ENCODE measurements at places on chromosomes 11 and 22.

DNA sequence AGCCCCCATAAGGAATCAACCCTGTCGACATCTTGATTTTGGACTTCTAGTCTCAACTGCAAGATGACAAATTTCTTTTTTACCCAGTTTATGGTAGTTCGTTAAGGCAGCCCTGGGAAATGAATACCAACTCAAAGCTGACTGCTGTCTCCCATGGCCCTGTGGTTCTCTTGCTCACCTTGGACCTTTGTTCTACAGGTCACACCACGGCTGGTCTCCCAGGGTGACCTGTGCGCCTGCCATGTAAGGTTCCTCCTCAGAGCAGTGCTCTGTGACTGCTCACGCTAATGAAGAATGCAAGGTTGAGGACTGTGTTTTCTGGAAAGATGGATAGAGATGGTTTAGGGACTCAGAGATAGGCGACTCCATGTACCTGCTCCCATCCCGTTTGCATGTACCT, 68.2 kb downstream of the ZNRF3 start:
- DNase-seq: no peak

- DNase-seq: no peak
Observed at GRCh38 chr11:86919557-86920210, 35.5 kb downstream of the FZD4 start.

GRCh38 chr11:70029115-70029860, 48.8 kb upstream of the ANO1 start:
- no peak for DNase-seq

- no peak for DNase-seq
Observed at GRCh38 chr22:32854351-32854804, 52.9 kb downstream of the TIMP3 start.

- DNase-seq: no peak
Observed at GRCh38 chr22:44045145-44045544, 21.0 kb downstream of the PARVB start.

DNA sequence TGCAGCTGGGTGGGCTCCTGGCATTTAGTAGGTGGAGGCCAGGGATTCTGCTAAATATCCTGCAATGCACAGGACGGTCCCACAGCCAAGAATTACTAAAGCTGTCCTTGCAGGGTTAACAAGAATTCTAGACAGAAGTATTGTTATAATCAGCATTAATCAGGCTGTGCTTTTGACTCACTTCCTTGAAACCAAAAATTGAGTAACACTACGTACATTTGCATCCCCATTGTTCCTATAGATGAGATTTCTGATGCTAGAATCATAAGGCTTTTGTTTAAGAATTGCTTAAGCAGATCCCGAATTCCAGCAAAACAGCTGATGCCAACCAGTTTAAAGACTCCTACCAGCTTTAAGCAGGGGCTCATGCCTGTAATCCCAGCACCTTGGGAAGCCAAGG, 11.4 kb downstream of the SLC6A5 start:
- no peak for DNase-seq

GRCh38 chr11:32033491-32033890, 57.4 kb upstream of the RCN1 start:
- no peak for DNase-seq

- no peak for DNase-seq
Observed at GRCh38 chr22:28120691-28121592, 201.9 kb upstream of the PITPNB start.

DNA sequence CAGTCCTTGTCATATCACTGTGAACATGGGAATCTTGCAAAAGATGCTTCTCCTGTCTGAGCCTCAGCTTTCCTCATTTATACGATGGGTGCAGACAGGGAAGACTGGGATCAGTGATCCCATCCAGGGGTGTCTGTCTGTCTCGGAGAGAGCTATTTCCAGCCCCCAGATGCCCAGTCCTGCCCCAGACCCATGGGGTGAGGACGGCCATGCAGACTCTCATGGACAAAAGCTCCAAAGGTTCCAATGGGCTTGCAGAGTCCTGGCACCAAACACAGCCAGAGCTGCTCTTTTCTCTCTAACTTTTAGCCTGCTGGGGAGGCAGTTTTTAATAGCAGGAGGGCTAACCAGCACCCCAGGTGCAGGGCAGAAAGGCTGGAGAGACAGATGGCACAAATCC, 5.2 kb downstream of the SCUBE1 start:
- no peak for DNase-seq

- no peak for DNase-seq
Observed at GRCh38 chr11:127888386-127888785, 699.0 kb downstream of the ETS1 start.

DNA sequence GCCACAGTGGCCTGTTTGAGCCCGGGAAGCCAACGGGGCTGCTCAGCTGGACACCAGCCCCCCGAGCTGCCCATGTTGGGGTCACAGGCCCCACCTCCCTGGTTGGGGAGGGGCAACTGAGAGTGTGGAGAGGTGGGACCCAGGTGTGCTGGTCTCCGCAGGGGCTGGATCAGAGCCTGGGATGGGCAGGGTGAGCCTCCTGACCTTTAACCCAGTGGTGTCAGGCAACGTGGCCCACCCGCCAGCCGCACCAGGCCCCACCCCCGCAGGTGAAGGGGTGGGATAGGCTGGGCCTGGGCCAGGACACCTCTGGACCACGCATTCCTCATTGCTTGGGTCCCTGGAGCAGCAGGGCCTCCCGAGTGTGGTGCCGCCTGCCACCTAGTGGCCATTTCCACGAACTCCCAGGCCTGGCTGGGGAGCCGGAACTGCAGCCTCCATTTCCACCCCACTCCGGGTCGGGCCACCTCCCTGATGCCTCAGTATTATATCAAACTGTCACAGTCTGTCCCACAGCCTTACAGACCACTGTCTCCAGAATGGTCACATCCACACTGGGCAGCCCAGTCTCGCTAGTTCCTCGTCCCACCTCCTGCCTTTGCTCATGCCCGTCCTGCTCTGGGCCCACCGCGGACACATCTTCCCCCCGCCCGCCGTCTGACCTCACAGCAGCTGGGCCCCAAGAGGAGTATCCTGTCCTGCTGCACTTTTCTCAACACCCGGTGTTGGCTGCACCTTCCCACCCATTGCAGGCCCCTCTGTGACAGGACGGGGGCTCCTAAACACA, 13.3 kb upstream of the PPP6R3 start:
- DNase-seq: peak; percentile 63

DNA sequence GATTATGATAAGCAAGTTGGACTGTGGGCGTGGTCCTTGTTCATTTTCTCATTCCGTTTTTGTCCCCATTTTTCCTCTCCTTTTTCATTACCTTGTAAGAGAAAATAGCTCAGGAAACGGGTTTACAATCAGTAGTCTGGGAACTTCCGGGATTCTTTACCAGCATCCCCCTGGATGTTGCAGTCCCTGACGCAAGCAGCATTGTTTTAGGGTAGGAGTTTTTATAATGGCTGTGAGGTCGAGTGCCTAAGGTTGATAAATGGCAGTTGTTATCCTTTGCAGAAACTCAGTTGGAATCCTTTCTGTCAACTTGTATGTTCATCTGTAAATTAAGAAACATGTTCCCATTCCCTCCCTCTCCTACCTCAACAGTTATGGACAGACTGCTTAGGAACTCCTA, 68.3 kb downstream of the ARHGEF12 start:
- DNase-seq: no peak

DNA sequence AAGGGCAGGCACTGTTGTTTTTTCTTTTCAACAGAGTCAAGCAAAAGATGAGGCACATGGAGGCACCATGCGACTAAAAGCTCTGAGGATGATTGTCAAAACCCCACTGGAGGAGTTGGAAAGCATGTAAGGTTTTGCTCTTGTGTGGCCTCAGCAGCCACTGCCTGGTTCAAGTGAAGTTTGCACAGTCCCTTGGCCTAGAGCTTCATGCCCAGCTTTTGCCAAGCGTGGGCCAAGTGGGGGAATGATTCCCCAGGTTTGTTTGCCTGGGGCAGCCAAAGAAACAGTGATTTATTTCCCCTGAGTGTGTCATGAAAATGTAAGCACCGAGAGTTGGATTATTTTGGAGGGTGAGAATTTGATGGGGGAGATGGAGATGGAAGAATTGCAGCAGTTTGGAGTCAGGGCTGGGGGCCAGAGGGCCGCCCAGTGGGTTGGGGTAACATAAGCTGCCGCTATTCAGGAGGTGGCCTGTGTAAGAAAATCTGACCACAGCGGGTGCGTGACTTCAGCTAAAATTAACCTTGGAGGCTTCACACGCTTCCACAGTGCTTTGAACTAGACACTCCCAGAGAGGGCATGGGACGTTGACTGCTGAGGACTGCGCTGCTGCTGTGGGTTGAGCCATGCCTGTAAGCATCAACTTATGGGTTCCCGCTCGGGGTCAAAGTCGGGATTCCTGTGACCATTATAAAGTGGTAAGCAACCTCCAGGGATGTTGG, 100.7 kb downstream of the NAV2 start:
- no peak for DNase-seq

GRCh38 chr11:12518606-12519385, 141.4 kb downstream of the PARVA start:
- DNase-seq: no peak

GRCh38 chr11:70407121-70407520, 8.8 kb downstream of the CTTN start:
- DNase-seq: no peak

GRCh38 chr22:19632668-19633148, 81.6 kb upstream of the SEPTIN5 start:
- DNase-seq: no peak

DNA sequence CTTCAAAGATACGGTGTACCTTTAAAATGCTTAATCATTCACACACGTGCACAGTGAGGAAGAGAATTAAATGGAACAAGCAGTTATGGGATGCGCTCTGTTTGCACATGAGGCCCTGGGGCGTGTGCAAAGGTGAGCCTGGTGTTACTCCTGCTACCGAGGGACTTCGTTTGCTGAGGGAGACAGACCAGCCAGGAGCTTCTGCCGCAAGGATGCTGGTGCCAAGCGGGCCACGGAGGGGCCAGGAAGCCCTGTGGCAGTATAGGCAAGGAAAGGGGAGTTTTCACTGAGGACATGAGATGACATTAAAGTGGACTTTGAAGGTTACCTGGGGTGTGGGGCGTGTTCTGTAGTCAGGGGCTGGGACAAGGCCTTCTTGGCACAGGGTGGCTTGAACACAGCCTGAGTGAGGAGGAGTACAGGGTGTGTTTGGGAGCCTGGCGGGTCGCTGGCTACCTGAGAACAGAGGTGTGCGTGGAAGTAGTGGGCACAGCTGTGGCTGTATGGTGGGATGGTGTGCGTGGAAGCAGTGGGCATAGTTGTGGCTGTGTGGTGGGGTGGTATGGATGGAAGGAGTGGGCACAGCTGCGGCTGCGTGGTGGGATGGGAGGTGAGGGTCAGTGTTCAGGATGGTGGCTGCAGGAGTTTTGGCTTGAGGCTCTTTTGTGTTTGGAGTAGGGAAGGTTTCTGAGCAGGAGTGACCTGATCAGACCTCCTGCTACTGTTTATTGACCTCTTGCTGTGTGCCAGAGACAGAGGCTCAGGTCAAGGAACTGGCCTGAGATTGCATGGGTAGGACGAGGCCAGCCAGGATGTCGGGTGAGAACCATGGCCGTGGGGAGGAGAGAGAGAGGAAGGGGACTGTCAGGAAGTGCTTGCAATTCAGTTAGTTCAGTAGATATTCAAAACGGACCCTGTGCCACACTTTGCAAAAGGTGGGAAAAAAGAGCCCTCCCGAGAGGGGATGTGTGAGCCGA, 13.7 kb downstream of the TBC1D22A start:
- no peak for DNase-seq

- DNase-seq: no peak
Observed at GRCh38 chr11:28539239-28540030, 431.2 kb downstream of the METTL15 start.

DNA sequence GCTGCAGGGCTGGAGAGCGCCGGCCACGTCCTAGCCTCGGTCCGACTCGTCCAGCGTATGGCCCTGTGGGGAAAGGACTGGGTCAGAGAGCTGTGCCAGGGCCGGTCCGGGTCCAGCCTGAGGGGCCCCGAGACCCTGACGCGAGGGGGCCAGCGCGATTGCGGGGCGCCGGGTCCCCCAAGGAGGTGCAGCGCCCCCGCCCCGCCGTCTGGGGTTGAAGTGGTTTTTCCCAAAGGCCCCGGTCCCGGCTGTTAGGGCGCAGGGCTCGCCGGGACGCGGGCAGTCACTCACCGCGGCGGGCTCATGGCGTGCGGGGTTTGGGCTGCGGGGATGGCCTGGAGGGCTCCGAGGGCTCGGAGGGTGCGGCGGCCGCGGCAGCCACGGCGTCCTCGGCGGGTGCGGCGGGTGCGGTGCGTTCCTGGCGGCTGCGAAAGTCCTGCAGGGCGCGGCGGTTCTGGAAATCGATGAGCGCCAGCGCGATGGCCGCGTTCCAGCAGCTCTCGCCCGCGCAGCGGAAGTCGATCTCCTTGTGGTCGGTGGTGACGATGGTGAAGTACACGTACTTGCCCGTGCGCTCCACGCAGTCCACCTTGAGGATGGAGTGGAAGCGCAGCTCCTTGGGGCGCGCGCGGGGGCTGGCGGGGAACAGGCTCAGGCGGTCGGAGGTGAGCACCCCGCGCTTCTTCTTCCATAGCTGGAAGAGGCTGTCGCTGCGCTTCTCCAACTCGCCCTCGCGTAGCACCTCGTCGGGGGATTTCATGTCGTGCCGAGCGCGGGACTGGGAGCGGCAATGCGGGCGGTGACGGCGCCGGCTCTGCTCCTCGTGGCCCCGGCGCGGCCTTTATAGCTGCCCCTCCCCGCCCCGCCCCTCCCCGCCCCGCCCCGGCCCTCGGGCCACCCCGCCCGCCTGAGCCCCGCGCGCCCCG, at the start of gene PHLDA2:
TSS of gene PHLDA2 (minus strand) at position 816 of the 926 bp plus-strand sequence. CDS start at position 760, 56 bp downstream.
- DNase-seq: no peak

GRCh38 chr11:71999798-72000197, 1.1 kb downstream of the IL18BP start:
- no peak for DNase-seq

DNA sequence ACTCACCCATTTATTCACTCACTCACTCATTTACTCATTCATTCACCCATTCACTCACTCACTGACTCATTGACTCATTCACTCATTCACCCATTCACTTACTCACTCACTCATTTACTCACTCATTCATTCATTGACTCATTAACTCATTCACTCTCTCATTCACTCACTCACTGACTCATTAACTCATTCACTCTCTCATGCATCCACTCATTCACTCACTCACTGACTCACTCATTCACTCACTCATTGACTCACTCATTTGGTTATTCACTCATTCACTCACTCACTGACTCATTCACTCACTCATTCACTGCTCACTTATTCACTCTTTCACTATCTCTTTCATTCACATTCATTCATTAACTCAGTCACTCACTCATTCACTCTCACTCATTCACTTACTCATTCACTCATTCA, 2.5 kb upstream of the MUC5AC start:
- DNase-seq: no peak

GRCh38 chr11:116879800-116880625, 42.6 kb upstream of the APOA1 start:
- no peak for DNase-seq

GRCh38 chr11:103488031-103488461, 378.8 kb downstream of the DYNC2H1 start:
- DNase-seq: no peak

DNA sequence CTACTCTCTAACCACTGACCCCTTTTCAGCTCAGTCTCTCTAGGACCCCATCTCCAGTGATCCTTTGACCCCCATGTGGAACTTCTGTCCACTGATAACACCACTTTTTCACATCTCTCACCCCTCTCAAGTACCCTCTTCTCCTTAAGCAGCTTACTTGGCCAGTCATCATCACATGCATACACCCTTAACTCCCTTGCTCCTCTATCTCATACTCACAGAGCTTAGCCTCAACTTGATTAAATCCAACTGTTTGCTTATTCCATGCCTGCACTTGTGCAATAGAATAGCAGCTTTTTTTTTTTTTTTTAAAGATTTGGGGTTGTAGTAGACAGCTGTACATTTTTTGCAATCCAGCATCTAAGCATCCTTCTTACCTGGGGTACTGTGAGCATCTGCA, 22.2 kb downstream of the AQP11 start:
- no peak for DNase-seq
